ENCODE measurements at places on chromosomes 4 and X. TPM values are rescaled to one million over a fixed set of nuclear protein-coding genes. Genes with fewer than 3 reads are reported as not detected.

The CYP4V2 gene
- total RNA-seq = 26.3 TPM

The TENM3 gene
- total RNA-seq = 45.6 TPM

The NPY2R gene
- total RNA-seq = not detected

The PAGE2B gene
- not detected for total RNA-seq

The SPANXN4 gene
- not detected for total RNA-seq

The GUCY1A1 gene
- 21.2 TPM for total RNA-seq

The GPR173 gene
- total RNA-seq = 4.1 TPM

The RPL9 gene
- total RNA-seq = 3,014 TPM

The RTL5 gene
- 2.8 TPM for total RNA-seq

The TMPRSS11D gene
- not detected for total RNA-seq

The VSIG4 gene
- 255 TPM for total RNA-seq

The GPR101 gene
- total RNA-seq = not detected

The BOD1L1 gene
- total RNA-seq = 83.3 TPM

The DUSP21 gene
- total RNA-seq = not detected

The SNCA gene
- 14.3 TPM for total RNA-seq

The CDS1 gene
- total RNA-seq = 0.85 TPM

The EDA gene
- 4.3 TPM for total RNA-seq

The PDZD4 gene
- 12.7 TPM for total RNA-seq

The TBC1D14 gene
- total RNA-seq = 114 TPM

The ATP8A1 gene
- total RNA-seq = 40.6 TPM

The MUC7 gene
- total RNA-seq = not detected

The SLC10A4 gene
- total RNA-seq = 0.32 TPM

The F11 gene
- total RNA-seq = not detected

The CHRDL1 gene
- total RNA-seq = 27.0 TPM

The CXCL13 gene
- total RNA-seq = 169 TPM

The CYSLTR1 gene
- total RNA-seq = 16.8 TPM

The KLHL4 gene
- 2.5 TPM for total RNA-seq

The MAGEA1 gene
- total RNA-seq = not detected

The LIMCH1 gene
- 212 TPM for total RNA-seq

The SLC25A53 gene
- 18.3 TPM for total RNA-seq

The CLCN4 gene
- total RNA-seq = 5.2 TPM

The SMIM31 gene
- not detected for total RNA-seq

The MAGEB17 gene
- not detected for total RNA-seq

The TLR2 gene
- total RNA-seq = 73.3 TPM

The ASMT gene
- total RNA-seq = not detected

The GSX2 gene
- total RNA-seq = not detected

The FAM53A gene
- 0.60 TPM for total RNA-seq

The DCAF12L2 gene
- total RNA-seq = not detected

The TLR10 gene
- total RNA-seq = 57.4 TPM

The SPATA4 gene
- not detected for total RNA-seq

The GALNTL6 gene
- total RNA-seq = 11.7 TPM

The UCHL1 gene
- total RNA-seq = 2.3 TPM

The NIPAL1 gene
- 1.5 TPM for total RNA-seq

The SULT1E1 gene
- total RNA-seq = not detected

The USP17L27 gene
- not detected for total RNA-seq

The RRAGB gene
- total RNA-seq = 16.8 TPM

The CYLC1 gene
- total RNA-seq = not detected

The FMR1NB gene
- total RNA-seq = not detected

The RGN gene
- total RNA-seq = 5.8 TPM

The SORCS2 gene
- total RNA-seq = 0.33 TPM

The COL25A1 gene
- total RNA-seq = 1.9 TPM

The PLS3 gene
- total RNA-seq = 103 TPM

The CFI gene
- 66.0 TPM for total RNA-seq

The PNMA3 gene
- total RNA-seq = 2.9 TPM

The ADD1 gene
- total RNA-seq = 348 TPM

The TMEM31 gene
- total RNA-seq = not detected

The GPC3 gene
- total RNA-seq = 3.3 TPM
